ENCODE measurements at places on chromosomes 12 and 14.

- DNase-seq = no peak
These were observed 10.0 kb upstream of the CLEC7A start for GRCh38 chr12:10140001-10140400.

DNA sequence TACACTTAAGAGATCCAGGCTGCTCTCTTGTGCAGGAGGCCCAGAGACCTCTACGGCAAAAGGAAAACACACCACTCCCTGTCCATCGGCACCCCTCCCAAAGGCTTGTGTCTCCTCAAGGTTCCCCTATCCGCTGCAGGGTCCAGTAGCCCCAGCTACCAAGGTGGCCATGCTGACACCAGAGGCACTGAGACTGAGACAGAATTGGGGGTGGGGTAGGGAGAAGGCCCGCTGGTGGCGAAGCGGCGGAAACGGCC is 590 bp downstream of the DDIT3 start:
- no peak for DNase-seq

- no peak for DNase-seq
These were observed 218.6 kb upstream of the FOXN3 start for GRCh38 chr14:89635615-89636014.

DNA sequence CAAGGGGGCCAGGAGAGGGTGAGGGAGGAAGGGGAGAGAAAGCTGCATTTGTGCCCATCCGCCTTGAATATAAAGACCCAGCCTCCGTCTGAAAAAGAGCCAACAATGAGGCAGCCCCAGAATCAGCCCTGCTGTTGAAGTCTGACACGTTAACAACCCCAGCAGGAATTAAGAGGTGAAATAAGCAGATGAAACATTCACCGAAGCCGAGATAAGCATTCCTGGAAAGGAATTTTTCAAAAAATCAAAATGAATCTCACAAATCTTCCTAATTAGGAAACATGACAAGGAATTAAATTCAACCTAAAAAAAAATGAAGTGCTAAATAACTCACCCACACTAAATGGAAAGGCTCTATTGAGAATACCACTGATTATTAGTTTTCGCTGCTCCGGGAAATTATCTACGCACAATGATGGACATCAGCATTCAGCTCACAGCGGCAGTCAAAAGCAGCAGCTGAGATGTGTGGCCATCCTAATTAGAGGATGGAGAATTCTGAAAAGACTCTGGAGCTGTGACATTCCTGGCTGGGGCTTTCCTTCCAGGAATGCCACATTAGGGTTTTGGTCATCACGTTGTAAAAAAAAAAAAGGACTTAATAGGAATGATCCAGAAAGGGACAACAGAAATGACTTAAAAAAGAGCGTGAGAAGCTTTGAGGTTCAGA is 8.2 kb upstream of the PARP11 start:
- DNase-seq = no peak

DNA sequence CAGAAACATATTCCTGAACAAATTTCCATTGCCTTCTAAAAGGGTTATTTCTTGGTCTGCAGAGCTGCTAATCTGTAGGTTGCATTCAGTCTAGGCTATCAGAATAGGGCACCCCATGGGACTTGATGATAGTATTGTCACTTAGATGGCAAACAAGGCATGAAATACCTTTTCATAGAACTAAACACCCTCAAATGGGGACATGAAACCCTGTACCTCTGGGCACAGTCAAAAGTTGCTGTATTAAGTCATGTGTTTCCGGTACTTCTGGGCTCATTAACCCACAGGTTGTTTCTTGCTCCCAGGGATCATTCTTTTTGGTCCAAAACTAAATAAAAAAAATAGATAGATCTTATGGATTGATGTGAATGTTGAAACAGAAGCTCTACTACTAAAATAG is 930.4 kb downstream of the NRXN3 start:
- DNase-seq = no peak

- no peak for DNase-seq
These were observed 45.4 kb upstream of the SRP54 start for GRCh38 chr14:34937442-34937841.

- DNase-seq = no peak
These were observed 901 bp downstream of the B3GNT4 start for GRCh38 chr12:122204167-122205052.

- no peak for DNase-seq
These were observed 21.6 kb downstream of the DAD1 start for GRCh38 chr14:22567437-22567836.
